ENCODE measurements at places on chromosomes 7 and 10.

GRCh38 chr7:135381369-135381768 lies 128.5 kb downstream of the CNOT4 start:
- no peak overlapping the region for H3K4me3 ChIP-seq
- no peaks in the 10 kb centered on the region for H3K4me1 ChIP-seq
- no peak overlapping the region for H3K27ac ChIP-seq
- no peaks in the 10 kb centered on the region for H3K27me3 ChIP-seq

- DNase-seq = no peak
- H3K4me1 ChIP-seq = no peaks in the 10 kb centered on the region
- no peaks in the 10 kb centered on the region for H3K36me3 ChIP-seq
Measured at GRCh38 chr7:121620206-121620605, 224.1 kb upstream of the FAM3C start.

DNA sequence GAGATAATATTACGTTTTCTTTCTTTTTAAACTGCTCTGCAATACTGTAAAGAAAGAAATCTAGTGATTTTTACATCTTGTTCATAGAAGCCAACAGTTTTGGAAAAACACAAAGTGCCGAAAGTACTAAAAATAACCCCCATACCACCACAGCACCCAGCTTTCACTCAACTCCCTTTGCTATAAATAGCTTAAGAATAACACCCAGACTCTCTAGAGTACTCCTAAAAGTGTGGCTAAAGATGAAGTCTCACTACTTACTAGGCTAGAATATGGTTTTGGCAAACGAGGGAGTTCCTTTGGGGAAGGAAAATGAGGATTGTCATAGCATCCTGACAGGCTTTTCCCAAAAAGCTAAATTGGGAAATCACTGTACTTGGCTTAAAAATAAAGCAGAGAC lies 151.8 kb upstream of the ANK3 start:
- no peaks in the 10 kb centered on the region for H3K36me3 ChIP-seq
- no peak for DNase-seq
- H3K4me3 ChIP-seq = no peak overlapping the region
- H3K27ac ChIP-seq = no peak overlapping the region
- H3K4me1 ChIP-seq = peaks cover 2% of the 10 kb centered on the region

- H3K27ac ChIP-seq = no peak overlapping the region
- no peaks in the 10 kb centered on the region for H3K27me3 ChIP-seq
- H3K36me3 ChIP-seq = peaks cover 62% of the 10 kb centered on the region
- peaks cover 8% of the 10 kb centered on the region for H3K4me1 ChIP-seq
- no peak for DNase-seq
Measured at GRCh38 chr7:7228967-7229366, 46.6 kb downstream of the C1GALT1 start.

DNA sequence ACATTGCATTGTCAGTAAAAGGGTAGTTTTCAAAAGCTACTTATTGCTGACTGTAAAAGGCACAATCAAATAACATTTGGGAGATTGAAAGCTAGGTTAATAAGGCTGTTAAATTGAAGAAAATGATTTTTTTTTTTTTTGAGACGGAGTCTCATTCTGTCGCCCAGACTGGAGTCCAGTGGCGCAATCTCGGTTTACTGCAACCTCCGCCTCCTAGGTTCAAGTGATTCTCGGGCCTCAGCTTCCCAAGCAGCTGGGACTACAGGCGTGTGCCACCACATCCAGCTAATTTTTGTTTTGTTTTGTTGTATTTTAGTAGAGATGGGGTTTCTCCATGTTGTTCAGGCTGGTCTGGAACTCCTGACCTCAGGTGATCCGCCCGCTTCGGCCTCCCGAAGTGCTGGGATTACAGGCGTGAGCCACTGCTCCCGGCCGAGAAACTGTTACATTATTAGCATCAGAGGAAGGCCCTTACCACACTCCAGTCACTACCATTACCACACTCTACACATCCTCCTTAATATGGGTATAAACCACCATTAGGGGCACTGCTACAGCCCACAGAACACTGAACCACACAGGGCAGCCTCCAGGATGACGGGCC lies 1.0 kb downstream of the CYP51A1 start:
- H3K4me3 ChIP-seq = peak overlapping the region; percentile 93
- H3K27ac ChIP-seq = peak overlapping the region; percentile 100
- peaks cover 29% of the 10 kb centered on the region for H3K36me3 ChIP-seq
- DNase-seq = no peak

GRCh38 chr10:878333-878759 lies 53.2 kb downstream of the LARP4B start:
- no peak for DNase-seq
- peaks cover 40% of the 10 kb centered on the region for H3K36me3 ChIP-seq
- no peak overlapping the region for H3K4me3 ChIP-seq
- no peaks in the 10 kb centered on the region for H3K4me1 ChIP-seq
- H3K27ac ChIP-seq = no peak overlapping the region

- no peak overlapping the region for H3K27ac ChIP-seq
- peaks cover 22% of the 10 kb centered on the region for H3K36me3 ChIP-seq
- H3K4me3 ChIP-seq = no peak overlapping the region
- no peaks in the 10 kb centered on the region for H3K27me3 ChIP-seq
- no peak for DNase-seq
- H3K4me1 ChIP-seq = peaks cover 13% of the 10 kb centered on the region
Measured at GRCh38 chr10:96856317-96856716, 24.2 kb downstream of the LCOR start.

DNA sequence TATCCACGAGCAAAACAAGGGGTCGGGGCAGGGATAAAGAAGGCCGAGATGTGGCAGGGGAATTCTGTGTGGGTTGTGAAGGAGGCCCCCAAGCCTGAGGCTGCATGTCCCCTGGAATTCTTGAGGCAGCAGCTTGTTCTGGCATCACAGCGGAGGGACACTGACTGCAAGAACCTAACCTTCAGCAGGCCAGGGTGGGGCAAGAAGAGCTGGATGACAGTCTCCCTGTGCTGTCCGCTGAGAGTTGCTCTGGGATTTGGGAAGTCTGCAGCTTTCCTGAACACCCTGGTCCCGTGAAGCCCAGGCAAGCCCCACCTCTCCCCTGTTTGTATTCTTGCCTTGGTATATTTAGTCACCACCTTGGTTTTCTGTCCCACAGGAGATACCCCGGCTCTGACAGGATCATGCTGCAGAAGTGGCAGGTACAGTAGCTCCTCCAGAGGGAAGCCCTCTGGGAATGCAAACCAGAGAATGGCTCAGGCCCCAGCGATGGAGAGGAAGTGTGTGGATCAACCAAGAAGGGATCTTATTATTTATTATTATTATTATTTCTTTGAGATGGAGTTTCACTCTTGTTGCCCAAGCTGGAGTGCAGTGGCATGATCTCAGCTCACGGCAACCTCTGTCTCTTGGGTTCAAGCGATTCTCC lies 1.9 kb upstream of the LRRC18 start:
- no peak overlapping the region for H3K4me3 ChIP-seq
- H3K27ac ChIP-seq = no peak overlapping the region
- peak; percentile 19 for DNase-seq
- no peaks in the 10 kb centered on the region for H3K4me1 ChIP-seq
- no peaks in the 10 kb centered on the region for H3K36me3 ChIP-seq

DNA sequence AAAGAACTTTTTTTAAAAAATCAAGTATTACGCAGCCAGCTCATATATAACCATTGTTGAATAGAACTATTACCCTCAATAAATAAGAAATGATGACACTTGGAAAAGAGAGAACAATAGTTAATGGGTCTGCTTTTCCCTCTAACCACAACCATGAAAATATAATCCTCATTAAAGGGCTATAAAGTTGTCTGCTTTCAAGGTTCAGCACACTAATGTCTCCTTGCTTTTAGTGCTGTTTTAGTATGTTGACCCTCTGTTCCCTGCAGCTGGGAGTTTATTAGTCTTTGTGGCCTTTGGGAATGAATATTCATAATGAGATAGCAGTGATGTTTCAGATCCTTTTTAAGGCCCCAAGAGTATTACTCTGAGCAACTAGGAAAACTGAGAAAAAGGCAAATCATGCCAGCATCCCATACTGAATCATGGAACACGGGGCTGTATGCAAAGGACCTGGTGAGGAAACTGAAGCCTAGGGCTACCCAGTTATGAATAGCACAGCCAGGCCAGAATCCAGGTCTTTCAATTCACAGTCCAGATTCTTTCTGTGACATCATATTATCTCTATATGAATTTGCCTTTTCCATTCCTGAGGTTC lies 332.0 kb upstream of the LRGUK start:
- H3K27me3 ChIP-seq = no peaks in the 10 kb centered on the region
- no peak overlapping the region for H3K4me3 ChIP-seq
- no peak overlapping the region for H3K27ac ChIP-seq
- no peaks in the 10 kb centered on the region for H3K4me1 ChIP-seq
- H3K36me3 ChIP-seq = peaks cover 3% of the 10 kb centered on the region

DNA sequence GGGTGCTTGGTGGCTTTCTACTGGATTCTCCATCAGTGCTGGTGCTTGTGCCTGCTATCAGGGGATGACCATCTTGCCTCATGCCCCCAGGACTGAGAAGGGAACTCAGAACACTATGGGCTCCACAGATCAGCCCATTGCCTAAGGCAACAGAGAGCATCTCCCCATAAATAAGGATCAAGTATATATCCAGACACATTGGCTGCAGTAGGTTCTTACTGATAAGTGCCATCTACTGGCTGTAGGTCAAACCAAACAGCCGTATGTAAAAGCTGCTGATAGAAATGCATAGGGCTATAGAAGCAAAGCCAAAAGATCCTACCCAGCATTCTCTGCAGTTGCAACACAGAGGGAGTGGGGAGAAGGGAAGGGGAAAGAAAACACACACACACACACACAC lies 153.7 kb downstream of the CDK14 start:
- DNase-seq = no peak
- no peaks in the 10 kb centered on the region for H3K4me1 ChIP-seq
- no peak overlapping the region for H3K4me3 ChIP-seq
- no peaks in the 10 kb centered on the region for H3K27me3 ChIP-seq
- H3K36me3 ChIP-seq = no peaks in the 10 kb centered on the region
- H3K27ac ChIP-seq = no peak overlapping the region

GRCh38 chr7:123580406-123581161 lies 21.0 kb upstream of the ASB15 start:
- no peaks in the 10 kb centered on the region for H3K4me1 ChIP-seq
- no peak for DNase-seq
- no peak overlapping the region for H3K27ac ChIP-seq
- no peaks in the 10 kb centered on the region for H3K36me3 ChIP-seq

GRCh38 chr10:28478646-28479045 lies 54.3 kb upstream of the WAC start:
- no peaks in the 10 kb centered on the region for H3K36me3 ChIP-seq
- DNase-seq = no peak
- peaks cover 2% of the 10 kb centered on the region for H3K27me3 ChIP-seq
- H3K4me1 ChIP-seq = no peaks in the 10 kb centered on the region

DNA sequence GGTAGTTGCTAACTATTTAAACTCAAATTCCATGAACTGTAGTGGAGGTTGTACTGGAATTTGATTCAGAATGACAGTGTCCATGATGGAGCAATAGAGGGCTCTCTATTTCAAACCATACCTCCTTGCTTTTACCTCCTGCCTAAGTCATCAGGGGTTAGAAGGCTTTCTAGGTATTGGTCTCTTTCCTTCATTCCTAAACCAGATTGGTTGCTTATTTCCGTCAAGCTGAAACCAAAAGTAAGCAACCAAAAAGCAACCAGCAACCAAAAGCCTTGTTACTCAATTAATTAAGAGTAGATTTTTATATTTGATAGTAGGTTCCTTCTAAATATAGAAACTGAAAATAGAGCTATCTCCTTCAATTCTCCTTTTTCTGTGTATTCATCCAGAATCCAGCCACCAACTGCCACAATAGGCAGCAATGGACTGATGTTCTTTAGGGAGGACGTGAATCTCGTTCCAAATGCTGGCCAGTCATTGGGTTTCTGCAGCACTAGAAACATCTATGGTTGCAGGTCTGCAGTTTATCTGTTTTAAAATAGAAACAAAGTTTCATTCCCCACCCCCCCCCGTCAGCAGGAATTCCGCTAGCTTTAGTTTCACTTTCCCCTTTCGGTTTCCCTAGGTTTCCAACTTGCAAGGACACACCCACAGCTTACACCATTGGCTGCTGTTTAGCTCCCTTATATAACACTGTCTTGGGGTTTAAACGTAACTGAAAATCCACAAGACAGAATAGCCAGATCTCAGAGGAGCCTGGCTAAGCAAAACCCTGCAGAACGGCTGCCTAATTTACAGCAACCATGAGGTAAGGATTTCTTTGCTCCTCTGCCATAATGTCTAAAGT lies at the start of gene IFIT1:
Gene IFIT1, plus strand, starts transcription at position 717 of the 850 bp plus-strand sequence. Its CDS starts 90 bp downstream, at position 807.
- peak within 1 kb of the TSS; percentile 95 for H3K4me3 ChIP-seq
- H3K36me3 ChIP-seq = peaks cover 42% of the 10 kb centered on the region
- DNase-seq = peak; percentile 83
- peaks cover 43% of the 10 kb centered on the region for H3K4me1 ChIP-seq
- no peaks in the 10 kb centered on the region for H3K27me3 ChIP-seq

GRCh38 chr10:34187201-34187600 lies 627.9 kb downstream of the PARD3 start:
- H3K36me3 ChIP-seq = no peaks in the 10 kb centered on the region
- no peaks in the 10 kb centered on the region for H3K27me3 ChIP-seq
- no peaks in the 10 kb centered on the region for H3K4me1 ChIP-seq

DNA sequence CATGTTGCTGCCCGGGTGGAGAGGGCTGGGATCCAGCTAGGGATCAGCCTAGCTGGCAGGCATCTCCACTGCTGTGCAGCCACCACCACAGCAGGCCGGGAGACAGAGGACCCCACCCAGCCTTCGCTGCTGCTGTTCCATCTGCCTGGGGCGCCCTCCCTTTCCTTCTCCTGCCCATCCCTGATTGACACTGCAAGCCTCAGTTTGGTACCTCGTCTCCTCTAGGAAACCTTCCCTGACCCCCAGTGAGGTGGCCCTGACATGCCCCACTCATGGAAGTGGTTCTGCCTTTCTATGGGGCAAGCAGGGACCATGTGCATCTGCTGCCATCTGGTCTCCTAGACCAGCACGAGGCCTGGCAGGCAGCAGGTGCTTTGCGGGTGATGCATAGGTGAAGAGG lies 30.4 kb upstream of the DPYSL4 start:
- H3K36me3 ChIP-seq = no peaks in the 10 kb centered on the region
- DNase-seq = no peak
- peaks cover 6% of the 10 kb centered on the region for H3K4me1 ChIP-seq
- H3K27me3 ChIP-seq = no peaks in the 10 kb centered on the region
- no peak overlapping the region for H3K27ac ChIP-seq
- H3K4me3 ChIP-seq = no peak overlapping the region

- DNase-seq = no peak
- H3K27me3 ChIP-seq = no peaks in the 10 kb centered on the region
- no peaks in the 10 kb centered on the region for H3K4me1 ChIP-seq
- no peaks in the 10 kb centered on the region for H3K36me3 ChIP-seq
Measured at GRCh38 chr7:41466760-41467384, 236.0 kb downstream of the INHBA start.

All from activated CD8-positive, alpha-beta memory T cell treated with anti-CD3 and anti-CD28 coated beads, Interleukin-2, amount 10 ng/mL, durations not matched to agents 7 days and 5 days (primary cell).